ENCODE measurements at places on chromosomes 16 and 17.

DNA sequence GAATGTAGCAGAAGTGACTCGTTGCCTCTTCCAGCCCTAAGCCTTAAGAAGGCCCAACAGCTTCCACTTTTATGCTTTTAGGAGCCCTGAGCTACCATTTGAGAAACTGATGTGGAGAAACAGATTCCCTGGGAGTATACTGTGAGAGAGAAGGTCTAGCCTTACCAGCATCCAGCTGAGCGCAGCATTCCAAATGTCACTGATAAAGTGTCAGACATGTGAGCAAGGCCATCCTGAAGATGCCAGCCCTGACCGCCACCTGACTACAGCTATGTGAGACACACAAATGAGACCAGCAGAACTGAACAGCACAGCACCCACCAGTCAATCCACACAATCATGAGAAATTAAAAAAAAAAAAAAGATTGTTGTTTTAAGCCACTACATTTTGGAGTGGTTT, 18.6 kb upstream of the MED13 start:
- DNase-seq = no peak

DNA sequence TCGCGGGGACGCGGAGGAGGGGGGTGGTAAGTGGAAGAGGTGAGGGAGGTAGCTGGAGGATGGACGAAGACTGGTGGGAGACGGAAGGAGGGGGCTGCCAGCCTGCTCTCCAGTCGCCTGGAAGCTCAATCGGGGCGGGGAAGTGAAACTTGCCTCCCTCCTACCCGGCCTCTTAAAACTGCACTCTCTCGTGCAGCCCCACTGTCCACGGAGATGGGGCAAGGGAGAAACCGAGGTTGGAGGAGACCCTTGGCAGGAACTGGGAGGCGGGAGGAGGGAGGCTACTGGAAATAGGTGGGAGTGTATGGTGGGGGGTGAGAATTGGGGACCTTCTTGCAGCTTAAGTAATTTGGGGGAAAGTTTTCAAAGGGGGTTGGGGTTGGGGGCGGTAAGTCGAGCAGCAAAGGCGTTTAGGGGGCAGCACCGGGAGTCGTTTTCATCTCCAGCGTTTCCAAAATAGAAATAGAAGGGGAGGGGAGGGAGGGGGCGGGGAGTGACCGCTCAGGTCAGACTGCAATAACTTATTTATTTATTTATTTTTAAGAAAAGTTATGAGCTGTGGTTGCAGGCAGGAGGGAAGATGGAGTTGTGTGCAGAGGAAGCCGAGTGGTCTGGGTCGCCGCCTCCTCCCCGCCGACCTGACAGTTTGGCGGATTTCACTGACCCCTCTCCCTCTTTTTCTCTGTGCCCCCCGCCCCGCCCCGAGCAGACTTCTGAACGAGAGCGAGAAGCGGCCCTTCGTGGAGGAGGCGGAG, 1.4 kb downstream of the SOX9 start:
- DNase-seq = no peak

DNA sequence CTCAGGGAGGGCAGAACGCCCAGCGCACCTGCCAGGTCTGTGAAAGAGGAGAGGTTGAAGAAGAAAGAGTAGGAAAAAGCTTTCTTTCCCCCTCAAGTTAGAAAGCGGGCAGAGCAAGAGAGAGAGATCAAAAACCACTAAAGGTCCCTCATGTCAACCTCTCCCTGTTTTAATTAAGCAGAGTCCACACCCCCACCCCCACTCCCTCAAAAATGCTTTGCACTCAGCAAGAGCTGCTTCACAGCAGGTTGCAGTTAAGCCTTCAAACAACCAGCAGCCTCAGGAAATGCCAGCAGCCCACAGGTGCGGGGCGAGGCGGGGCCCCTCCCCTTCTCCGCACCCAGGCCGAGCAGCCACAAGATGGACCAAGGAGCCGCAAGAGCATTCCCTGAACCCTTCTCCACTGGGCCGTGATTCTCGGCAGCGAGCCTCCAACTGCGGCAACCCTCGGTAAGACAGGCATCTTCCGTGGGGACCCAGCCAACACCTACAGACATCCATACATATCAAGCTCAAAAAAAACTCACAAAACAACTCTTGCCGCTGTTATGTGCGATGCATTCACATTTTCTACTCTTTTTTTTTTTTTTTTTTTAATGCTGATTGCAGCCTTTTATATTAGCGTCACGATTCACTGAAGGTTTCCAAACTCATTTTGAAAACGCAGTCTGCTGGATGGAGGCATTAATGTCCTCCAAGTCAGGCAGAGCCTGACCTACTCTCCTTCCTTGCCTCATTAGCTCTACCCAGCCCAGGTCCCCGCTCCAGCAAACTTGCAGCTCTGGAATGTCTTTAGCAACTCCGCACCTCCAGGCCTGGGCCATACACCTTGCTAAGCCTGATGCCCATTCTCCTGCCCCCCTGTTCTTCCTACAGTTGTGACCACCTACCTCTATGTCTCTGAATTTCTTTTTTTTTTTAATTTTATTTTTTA, 66.1 kb downstream of the AXIN2 start:
- DNase-seq = no peak

DNA sequence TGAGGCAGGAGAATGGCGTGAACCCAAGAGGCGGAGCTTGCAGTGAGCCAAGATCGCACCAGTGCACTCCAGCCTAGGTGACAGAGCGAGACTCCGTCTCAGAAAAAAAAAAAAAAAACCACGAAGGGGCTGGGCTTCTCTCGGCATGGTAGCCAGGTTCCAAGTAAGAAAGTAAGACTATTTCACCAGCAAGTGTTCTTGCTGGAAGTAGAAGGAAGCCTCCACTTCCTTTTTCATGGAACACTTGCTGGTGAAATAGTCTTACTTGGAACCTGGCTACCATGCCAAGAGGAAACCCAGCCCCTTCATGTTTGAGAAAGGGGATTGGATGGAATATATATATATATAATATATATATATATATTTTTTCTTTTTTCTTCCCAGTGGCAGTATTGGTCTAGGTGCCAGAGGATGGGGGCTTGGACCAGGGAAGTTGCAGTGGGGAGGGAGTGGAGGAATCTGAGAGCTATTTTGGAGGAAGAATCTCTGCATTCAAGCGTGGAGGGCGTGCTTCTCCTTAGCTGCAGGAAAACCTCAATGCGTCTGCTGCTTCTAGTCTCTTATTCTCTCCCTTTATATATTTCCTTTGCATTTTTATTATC, 7.2 kb upstream of the N4BP1 start:
- peak; percentile 36 for DNase-seq

DNA sequence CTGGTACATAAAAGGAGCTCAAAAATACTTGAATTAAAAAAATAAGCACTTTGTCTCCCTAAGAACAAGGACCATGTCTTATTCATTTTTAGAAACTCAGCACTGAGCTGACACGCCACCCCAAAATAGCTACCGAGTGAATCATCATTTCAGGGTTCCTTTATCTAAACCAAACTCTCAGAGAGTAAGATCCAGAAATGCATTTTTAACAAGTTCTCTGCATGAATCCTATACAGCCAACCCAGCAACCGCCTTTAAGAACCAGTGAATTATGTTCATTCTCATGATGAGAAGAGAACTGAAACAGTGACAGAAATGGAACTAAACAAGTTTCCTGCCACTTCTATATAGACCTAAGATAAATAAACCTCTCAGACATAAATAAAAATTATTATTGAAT, 8.7 kb downstream of the C16orf87 start:
- no peak for DNase-seq

DNA sequence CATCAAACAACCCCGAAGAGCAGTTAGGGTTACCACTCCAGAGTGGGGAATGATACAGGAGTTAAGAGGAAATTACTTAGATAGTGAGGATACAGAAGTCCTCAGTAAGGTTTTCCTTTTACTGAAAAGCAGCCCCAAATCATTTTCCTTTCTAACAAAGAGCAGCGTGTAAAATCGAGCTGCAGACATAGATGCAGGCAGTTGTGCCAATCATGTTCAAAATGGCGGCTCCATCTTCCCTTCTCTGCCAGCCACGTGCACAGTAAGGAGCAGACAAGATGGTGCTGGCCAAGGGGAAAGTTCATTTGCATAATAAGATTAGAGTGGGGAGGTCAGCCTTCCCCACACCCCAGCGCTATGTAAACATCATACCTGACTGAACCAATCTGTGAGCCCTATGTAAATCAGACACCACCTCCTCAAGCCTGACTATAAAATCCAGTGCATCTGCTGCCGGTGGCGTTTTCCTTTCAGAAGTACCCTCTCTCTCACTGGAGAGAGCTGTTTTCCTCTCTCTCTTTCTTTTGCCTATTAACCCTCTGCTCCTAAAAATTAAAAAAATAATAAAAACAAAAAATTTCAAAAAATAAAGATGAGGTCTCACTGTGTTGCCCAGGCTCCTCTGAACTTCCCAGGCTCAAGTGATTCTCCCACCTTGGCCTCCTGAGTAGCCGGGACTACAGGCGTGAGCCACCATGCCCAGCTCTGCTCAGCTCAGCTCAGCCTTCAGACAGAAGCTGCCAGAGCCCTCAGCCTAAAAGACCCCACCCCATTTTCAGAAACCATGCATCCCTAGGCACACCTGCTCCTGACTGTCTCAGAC, 2.6 kb upstream of the SRL start:
- DNase-seq = no peak

GRCh38 chr16:71260995-71261394, 28.2 kb downstream of the CMTR2 start:
- no peak for DNase-seq

- DNase-seq = no peak
Measured at GRCh38 chr16:79850348-79850747, 249.8 kb upstream of the MAF start.

- DNase-seq = no peak
Measured at GRCh38 chr17:32835291-32835761, 41.6 kb downstream of the MYO1D start.

- no peak for DNase-seq
Measured at GRCh38 chr16:87133112-87133850, 183.9 kb downstream of the C16orf95 start.

DNA sequence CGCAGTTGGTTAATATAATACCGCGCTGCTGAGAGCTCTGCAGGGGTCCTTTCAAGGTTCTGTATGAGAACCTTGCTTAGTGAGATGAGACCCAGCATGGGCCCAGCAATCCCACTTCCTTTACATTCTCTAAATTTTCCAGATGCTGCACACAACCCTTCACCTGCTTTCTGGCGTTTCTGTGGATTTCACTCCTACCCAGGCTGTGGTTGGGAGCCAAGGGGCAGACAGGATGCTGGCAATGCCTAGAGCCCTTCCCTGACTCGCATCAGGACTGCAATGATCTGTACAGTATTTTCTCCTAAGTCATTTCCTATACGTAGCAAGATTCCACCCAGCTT, 10.1 kb upstream of the PIPOX start:
- DNase-seq = no peak

GRCh38 chr16:802914-803753, 2.6 kb upstream of the GNG13 start:
- no peak for DNase-seq

DNA sequence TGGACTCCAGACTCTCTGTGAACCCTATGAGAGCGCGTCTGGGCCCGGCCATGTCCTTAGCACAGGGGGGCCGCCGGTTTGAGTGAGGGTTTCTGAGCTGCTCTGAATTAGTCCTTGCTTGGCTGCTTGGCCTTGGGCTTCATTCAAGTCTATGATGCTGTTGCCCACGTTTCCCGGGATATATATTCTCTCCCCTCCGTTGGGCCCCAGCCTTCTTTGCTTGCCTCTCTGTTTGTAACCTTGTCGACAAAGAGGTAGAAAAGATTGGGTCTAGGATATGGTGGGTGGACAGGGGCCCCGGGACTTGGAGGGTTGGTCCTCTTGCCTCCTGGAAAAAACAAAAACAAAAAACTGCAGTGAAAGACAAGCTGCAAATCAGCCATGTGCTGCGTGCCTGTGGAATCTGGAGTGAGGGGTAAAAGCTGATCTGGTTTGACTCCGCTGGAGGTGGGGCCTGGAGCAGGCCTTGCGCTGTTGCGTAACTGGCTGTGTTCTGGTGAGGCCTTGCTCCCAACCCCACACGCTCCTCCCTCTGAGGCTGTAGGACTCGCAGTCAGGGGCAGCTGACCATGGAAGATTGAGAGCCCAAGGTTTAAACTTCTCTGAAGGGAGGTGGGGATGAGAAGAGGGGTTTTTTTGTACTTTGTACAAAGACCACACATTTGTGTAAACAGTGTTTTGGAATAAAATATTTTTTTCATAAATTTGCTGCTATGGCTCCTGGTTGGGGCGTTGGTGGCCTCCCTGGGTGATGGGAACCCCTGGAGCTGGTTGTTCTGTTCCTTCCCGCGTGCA, 23.1 kb downstream of the STAT5A start:
- DNase-seq = no peak

GRCh38 chr16:6155271-6155670, 1057.7 kb upstream of the EEF2KMT start:
- no peak for DNase-seq

- DNase-seq = peak; percentile 42
Measured at GRCh38 chr16:12896562-12896961, 4.8 kb upstream of the SHISA9 start.

- DNase-seq = no peak
Measured at GRCh38 chr17:9009737-9010136, 11.6 kb upstream of the NTN1 start.

DNA sequence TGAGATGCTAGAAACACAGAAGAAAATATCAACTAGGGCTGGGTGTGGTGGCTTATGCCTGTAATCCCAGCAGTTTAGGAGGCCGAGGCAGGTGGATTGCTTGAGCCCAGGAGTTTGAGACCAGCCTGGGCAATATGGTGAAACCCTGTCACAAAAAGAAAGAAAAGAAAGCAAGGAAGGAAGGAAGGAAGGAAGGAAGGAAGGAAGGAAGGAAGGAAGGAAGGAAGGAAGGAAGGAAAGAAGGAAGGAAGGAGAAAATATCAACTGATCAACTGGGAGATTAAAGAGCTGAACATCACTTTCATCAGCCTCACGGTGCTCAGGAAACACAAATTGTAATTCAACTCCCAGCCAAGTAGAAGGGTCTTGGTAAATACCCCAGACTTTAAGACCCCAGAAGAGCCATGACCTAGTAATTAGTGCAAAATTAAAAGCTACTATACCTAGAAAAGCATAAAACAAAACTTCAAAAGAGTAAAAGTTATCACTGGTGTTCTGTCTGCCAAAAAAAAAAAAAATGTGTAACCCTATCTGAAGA, 27.8 kb upstream of the SLFN13 start:
- DNase-seq = no peak

- no peak for DNase-seq
Measured at GRCh38 chr16:49337814-49338350, 35.7 kb upstream of the C16orf78 start.

Data from dermis blood vessel endothelial cell (primary cell).